ENCODE measurements at places on chromosomes 4 and X.

GRCh38 chrX:134718966-134719317, 60.7 kb upstream of the PLAC1 start:
- DNase-seq: peak; percentile 5

DNA sequence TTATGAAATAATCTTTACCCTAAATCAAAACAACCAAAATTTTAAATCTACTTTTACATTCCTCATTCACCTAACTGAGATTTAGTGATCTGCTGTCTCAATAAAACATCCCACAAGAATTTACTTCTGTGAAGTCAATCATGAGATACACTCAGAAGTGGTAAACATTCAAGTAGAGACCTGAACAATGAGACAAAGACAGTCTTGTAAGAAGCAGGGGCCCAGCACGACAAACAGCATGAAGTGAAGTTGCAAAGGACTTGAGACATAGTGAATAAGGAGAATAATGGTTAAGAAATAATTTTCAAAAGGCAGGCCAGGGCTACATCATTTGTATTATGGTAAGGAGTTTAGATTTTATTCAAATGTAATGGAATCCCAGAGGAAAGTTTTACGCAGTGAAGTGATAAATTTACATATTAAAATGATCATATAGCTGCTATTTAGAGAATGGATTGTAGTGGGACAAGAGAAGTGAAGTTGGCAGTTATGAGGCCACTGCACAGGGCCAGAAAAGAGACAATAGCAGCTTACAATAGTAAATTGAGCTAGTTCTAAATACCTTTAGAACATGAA, 101.9 kb downstream of the MAB21L2 start:
- DNase-seq: no peak

DNA sequence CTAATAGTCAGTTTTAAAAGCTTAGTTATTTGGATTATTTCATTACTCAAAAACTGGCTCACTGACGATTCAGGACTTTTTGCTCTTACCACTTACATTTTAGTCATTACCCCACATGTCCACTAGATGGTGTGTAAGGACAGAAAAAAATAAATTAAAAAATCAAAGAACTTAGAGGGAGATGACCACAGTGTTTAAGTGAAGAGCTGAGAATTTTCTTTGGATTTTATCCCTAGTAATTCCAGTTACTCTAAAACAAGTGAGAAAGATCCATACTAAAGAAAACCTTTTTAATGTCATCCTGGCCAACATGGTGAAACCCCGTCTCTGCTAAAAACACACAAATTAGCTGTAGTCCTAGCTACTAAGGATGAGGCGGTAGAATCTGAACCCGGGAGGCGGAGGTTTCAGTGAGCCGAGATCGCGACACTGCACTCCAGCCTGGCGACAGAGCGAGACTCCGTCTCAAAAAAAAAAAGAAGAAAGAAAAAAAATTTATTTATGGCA, 26.4 kb upstream of the TMPRSS11B start:
- DNase-seq: peak; percentile 47

GRCh38 chr4:152773953-152774352, 5.6 kb downstream of the TIGD4 start:
- no peak for DNase-seq

DNA sequence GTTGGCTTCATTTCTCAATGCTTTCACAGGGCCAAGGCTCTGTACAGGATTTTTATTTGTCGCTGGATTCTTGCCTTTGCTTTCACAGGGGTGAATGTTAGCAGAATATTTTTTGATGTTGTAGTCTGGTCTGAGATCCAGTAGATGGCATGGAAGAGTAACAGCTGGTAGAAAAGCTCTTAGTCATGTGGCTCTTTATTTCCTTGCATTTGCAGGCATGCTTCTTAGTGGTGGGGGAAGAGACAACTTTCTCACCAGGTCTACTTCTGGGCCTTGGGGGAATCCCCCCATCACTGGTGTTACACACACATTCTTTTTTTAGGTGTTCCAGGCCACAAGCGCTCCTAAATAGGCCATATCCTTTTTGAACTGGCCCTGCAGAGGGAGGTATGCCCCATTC, 58.2 kb upstream of the DKK2 start:
- peak; percentile 9 for DNase-seq

GRCh38 chr4:75633846-75634245, 3.5 kb upstream of the CDKL2 start:
- DNase-seq: no peak

GRCh38 chrX:133859860-133860259, 125.5 kb downstream of the GPC3 start:
- DNase-seq: no peak

DNA sequence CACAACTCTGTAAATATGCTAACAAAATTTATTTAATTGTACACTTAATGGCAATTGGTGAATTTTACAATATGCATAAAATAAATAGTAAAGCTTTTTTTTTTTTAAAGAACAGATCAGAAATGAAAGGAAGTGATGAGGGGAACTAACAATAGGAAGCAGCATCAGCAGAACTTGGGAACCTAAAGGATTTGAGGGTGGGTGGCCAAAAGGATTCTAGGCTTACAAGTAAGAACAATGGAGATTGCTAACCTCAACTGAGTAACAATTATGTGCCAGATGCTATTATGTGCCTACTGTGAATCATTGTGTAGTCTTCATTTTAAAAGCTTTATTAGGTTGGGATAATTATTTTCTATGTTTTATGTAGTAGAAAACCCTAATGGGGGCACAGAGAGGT, 185.2 kb downstream of the LDB2 start:
- no peak for DNase-seq

- DNase-seq: no peak
These were observed 54.7 kb downstream of the SLITRK4 start for GRCh38 chrX:143581240-143581639.

GRCh38 chr4:39568805-39569204, 41.6 kb upstream of the UGDH start:
- no peak for DNase-seq
